Thymus (tissue), 14 donors: ENCODE measurements at places on chromosomes 7 and 10.

- DNase-seq: no peak
Measured at GRCh38 chr10:51204701-51205100, 130.4 kb downstream of the PRKG1 start.

DNA sequence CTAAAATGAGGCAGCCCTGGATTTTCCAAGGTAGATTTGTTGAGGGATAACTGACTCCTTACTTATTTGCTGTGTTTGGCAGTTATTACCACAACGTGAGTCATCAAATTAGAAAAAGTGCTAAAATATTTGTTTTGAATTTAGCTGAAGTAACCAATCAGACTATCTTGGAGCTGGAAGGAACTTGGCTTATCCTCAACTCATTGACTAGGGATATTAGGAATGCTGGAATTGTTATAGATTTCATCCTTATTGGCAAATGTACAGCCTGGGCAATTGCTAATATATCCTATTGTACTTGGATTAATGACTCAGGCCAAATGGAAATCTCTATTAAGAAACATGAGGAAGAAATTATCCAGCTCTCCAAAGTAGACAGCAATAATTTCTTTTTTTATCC lies 1189.0 kb upstream of the LRRN3 start:
- no peak for DNase-seq

- DNase-seq: no peak
Measured at GRCh38 chr10:103423748-103424147, 27.3 kb downstream of the PDCD11 start.

- DNase-seq: no peak
Measured at GRCh38 chr10:64312876-64313275, 791.7 kb downstream of the REEP3 start.

DNA sequence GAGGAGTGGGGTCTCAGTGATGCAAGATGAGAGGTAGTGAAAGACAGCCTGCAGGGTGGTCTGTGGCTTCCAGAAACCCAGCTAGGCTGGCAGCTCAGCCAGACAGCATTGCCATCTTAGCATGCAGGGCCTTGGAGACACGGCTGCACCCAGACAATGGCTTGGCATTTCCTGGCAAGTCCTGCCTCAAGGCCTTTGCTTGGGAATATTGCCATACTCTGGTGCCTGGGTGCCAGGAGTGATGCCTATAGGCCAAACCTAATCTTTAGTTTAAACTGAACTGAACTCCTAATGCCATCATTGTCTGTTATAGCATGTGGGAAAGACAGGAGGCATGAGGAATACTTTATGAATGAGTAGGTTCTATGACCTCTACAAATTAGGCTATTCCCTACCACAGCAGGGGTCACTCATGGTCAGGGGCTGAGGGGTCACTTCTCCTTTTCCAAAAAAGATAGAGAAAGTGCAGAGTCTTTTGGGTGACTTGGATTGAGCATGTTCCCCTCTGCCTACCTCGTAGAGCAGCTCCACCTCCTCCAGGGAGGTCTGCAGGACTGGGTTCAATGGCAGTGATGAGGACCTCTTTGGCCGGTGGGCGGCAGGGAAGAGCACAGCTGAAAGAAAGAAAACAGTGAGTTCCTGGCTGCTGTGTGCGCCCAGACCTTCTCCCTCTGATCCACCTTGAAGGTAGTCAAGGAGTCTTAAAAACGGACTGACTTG lies 8.8 kb upstream of the SLC13A4 start:
- DNase-seq: no peak

DNA sequence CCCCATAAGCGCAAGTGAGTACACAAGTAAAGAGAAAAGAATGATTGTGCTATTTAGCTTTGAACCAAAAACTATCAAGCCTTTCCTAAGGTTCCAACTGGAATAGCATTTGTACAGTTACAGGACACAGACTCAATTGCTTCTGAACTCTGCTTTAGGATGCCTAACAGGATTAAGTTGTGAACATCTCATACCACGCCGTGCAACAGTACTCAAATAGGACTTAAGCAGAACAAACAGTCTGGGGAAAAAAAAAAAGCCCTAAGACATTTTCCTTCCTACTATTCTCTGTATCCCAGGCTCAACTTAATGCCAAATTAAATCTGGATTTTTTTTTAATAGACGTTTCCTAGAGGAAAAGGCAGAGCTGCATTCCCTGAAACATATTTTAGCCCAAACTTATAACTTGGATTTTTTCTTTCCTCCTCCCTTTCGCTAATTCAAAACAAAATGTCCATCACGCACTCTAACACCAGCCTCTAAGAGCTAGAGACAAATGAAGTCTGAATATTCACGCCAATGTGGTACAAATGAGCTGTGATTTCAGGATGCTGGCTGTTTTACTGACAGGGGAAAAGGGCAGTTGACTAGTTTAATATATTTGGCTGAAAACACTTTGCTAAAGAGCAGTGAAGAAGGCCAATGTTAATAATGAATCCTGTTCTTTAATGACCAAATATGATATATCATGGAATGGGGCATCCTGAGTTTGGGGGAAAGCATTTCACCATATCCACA lies 68.6 kb downstream of the CALD1 start:
- DNase-seq: no peak

DNA sequence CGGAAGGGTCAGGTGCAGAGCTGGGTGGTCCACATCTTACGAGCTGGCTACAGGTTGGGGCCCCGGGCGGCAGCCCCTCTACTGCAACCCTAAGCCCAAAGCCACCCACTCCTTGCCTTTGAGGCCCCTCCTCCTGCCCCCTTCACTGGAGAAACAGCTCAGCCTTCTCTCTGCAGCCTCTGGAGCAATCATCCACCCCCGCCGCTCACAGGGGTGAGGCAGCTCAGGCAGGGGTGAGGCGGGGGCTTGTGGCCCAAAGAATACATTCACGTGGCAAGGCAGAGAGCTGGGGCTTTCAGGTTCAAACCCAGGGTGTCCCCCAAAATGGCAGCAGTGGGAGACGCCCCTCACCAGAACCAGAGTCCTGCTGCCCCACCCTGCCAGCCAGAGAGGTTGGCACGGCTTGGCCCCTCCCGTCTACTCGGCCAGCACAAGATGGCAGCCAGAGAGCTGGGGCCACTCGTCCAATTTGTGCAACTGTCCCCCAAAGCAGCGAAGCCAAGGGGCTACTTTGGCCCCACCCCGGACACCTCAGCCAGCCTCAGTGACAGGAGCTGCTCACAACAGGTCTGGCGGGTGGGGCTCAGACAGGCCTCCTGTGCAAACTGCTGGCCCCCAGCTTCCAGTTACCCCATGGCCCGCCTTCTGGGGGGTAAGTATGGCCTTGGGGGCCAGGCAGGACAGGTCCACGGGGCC lies 7.2 kb downstream of the GNB2 start:
- DNase-seq: no peak

GRCh38 chr7:26629696-26630095 lies 234.7 kb downstream of the SKAP2 start:
- DNase-seq: no peak

DNA sequence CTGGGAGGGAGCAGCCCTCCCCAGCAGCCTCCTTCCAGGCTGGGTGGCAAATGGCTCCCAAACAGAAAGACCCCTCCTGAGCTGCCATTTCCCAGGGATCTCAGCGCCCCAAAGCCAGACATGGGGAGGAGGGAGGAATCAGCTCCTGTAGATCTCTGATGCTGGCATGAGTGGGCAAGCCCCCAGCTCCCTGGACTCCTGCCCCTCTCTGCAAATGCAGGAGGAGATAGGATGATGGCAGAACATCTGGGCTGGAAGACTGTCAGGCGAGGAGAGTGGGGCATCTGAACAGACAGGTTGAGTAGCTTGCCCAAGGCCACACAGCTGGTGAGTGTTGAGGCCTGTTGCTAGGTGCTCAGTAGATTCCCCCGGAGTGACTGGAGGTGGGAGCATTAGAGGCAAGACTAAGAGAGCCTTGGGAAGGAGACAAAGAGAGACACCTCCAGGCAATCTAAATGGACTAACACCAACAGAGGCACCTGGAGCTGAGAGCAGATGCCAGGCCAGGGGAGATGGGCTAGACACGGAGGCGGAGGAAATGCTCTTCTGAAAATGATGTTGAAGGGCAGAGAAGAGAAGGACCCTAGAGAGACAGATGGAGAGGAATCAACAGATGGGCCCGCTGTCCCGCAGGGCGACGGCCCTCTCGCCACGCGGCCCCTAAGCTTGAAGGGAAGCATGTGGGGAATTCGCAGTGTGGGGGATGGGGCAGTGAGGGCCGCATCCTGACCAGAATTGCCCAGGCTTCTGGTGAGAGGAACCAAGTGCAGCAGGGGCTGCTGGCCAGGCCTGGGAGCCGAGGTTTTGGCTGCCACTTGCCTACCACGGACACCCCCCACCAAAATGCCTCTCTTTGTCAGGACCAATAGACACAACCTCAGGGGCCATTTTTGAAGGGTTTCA lies 84.8 kb upstream of the LRRC4 start:
- no peak for DNase-seq

DNA sequence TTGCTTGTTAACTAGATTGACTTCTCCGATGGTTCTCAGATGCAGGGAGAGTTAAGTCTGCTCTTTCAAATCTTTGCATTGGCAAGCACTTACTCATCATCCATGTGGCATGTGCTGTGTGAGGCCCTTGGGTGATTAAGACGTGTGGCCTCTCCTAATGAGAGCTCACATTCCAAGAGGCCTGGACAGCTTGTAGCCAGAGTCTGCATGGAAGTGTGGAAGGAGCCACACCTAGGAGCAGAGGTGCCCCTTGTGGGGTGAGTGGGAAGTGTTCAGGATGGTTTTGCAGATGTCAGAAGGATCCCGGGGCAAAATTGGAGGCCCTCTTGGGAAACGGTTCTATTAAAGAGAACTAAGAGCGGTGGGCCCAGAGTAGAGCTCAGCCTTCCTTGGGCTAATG lies 225.9 kb downstream of the PAXIP1 start:
- DNase-seq: no peak

DNA sequence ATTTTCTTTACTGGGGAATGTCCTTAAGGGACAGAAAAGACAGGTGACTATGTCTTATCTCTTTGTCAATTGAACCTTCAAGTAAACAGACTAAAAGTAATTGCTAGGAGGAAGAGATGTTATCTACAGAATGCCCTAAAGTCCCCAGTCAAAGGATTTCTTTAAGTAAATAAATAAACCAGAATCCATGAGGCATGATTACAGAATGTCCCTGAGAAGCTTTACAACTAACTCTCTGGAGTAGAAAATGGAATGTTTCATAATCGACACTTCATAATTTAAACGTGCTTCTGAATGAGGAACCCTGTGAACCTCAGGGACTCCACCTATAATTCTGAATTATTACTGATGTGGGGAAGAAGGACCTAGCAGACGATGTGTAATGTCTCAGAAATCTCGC lies 187.9 kb upstream of the IMMP2L start:
- DNase-seq: no peak

GRCh38 chr10:35752469-35753461 lies 110.7 kb upstream of the FZD8 start:
- DNase-seq: no peak

GRCh38 chr7:39468808-39469374 lies 97.3 kb upstream of the YAE1 start:
- no peak for DNase-seq

DNA sequence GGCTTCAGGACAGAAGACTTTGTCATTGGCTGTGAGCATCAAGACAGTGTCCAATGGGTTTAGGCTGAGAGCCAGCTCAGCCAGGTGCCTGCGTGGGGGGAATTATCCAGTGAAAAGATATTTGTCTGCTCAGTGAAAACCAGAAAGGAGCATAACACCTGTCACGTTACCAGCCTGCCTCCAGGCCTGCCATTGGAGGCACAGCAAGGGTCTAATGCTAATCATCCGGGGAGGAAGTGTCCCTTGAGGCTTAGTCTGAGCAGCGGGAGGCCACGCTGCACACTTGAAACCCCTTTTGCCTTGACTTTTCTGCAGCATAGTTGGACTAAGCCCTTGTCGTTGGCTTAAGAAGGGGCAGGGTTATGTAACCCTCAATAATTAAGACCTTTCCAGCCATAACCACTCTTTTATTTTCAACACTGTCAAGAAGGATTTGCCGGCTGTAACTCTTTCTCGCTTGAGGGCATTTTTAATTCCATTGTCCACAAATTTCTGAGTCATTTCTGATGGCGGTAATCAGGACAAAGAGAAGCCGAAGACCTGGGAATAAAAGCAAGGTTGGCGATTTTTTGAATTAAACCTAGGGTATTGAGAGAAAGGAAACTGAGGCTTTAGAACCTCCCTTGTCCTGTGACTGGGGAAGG lies 639.6 kb upstream of the FOXK1 start:
- DNase-seq: no peak

GRCh38 chr10:44990302-44990655 lies 10.4 kb upstream of the ZNF22 start:
- DNase-seq: no peak

GRCh38 chr7:144957998-144958397 lies 122.1 kb upstream of the TPK1 start:
- DNase-seq: no peak

GRCh38 chr7:4265066-4265465 lies 417.0 kb upstream of the FOXK1 start:
- no peak for DNase-seq

- no peak for DNase-seq
Measured at GRCh38 chr10:11723359-11723758, 18.8 kb upstream of the ECHDC3 start.

GRCh38 chr7:132713893-132714292 lies 137.6 kb upstream of the PLXNA4 start:
- no peak for DNase-seq

GRCh38 chr10:11678074-11678793 lies 63.9 kb upstream of the ECHDC3 start:
- no peak for DNase-seq

- no peak for DNase-seq
Measured at GRCh38 chr10:78757344-78757925, 311.3 kb upstream of the ZMIZ1 start.

GRCh38 chr7:8613191-8613590 lies 179.8 kb downstream of the NXPH1 start:
- no peak for DNase-seq

DNA sequence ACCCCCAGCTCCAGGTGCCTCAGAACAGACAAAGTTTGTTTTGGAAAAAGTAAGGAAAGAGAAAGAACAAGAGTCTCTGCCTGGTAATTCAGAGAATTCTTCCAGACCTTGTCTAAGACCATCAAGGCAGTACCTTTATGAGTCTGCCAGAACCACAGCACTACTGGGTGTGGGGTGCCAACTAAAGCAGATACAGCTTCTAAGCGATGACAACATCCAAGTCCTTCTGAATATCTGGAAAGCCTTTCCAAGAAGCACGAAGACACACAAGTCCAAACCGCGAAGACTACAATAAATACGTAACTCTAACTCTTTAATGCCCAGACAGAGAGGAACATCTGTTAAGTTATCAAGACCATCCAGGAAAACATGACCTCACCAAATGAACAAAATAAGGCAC lies 94.3 kb downstream of the SIRT1 start:
- DNase-seq: no peak

GRCh38 chr10:75209086-75209920 lies 1.3 kb upstream of the VDAC2 start:
- no peak for DNase-seq

DNA sequence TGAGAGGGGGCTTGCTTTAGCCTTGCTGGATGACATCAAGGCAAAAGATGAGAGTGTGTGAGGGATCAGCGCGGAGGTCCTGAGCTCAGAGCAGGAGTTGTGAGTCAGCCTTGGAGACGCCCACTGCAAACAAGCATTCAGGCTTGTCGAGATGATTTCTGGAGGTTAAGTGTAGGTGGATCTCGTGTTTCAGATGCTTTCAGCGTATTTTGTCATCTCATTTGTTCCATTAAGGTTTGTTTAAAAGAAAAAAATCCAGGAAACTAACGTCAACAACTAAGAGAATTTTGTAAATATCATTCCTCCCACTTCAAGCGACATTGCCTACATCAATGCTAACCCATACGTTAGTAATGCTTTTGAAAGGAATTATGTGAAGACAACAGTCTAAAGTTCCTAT lies 715.4 kb upstream of the NRP1 start:
- DNase-seq: no peak

GRCh38 chr10:129694184-129694583 lies 227.1 kb downstream of the MGMT start:
- DNase-seq: no peak

GRCh38 chr7:74032191-74032490 lies 4.2 kb downstream of the ELN start:
- DNase-seq: no peak
